Right forelimb (tissue), 1 donor: ENCODE measurements at places on chromosomes 13 and 19.

GRCh38 chr13:78540058-78540457, 63.3 kb downstream of the POU4F1 start:
- DNase-seq: no peak

DNA sequence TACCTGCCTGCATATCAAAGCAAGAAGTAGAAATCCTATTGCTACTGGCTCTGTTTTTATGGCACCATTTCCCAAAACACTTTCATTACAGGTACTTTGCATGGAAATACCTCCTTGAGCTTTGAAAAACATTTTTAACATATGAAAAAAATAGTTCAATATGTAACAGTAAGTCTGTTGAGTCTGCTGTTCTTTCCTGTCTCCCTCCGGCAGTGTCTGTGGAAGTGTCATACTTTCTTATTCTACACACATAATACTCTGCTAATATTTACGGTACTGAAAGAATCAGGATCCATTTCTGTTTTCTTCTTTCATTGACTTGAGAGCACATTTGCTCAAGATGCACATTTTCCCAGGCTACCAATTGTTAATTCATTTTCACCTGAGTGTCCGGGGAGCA, 8.2 kb upstream of the SERTM1 start:
- no peak for DNase-seq

DNA sequence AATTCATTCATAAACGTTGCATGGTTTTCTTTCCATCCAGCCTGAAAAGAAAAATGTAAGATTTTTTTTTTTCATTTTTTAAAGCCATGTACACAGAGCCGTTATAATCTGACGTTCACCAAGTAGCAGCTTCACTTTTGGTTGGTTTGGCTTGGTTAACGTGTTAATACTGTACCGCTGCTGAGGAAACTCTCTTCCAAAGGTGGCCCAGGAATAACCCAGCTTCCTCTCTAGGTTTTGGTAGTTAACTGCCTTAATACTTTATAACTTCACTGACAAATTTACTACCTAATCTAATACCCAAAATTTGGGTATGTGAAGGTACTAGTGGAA, 1.7 kb downstream of the INTS6 start:
- no peak for DNase-seq

DNA sequence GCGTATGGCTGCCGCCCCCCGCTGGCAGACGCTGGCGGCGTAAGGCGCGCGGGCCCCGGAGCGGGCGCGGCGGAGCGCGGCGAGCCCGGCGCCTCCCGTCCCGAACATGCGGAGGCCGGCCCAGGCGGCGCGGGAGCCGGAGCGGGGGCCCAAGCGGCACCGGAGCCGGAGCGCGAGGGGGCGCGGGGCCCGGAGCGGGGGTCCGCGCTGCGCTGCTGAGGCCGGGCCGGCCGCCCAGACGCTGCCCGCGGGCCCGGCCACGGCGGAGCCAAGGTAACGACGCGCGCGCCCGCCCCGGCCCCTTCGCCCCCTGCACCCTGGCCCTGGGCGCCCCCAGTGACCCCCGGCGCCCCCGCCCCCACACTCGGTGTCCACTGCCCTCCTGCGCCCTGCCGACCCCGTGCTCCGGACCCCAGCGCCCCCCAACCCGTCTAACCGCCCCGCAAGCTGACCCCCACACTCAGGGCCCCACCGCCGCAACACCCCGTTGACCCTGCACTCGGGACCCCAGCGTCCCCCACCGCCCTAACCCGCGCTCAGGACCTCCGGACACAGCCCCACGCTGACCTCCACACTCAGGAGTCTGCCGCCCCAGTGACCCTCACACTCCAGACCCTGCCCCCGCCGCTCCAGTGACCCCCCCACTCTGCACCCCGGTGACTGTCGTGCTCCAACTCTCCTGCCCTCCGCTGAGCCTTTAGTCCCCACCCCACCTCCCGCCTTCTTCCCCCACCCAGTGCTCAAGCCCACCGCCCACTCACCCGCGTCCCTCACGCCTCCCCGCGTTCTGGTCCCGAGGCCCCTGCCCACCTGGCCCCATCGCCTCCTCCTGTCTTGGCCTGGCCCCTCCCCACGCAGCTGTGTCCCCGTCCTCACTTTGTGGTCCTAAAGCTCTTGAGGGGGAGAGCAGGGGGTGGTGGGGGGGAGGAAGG, at the start of gene CSNK1G2:
TSS of gene CSNK1G2 (plus strand) at position 27 of the 932 bp plus-strand sequence. CDS start 28,601 bp downstream, outside the sequence.
- DNase-seq: no peak

- DNase-seq: peak; percentile 42
Observed at GRCh38 chr19:38870612-38871011, 7.5 kb downstream of the RINL start.

GRCh38 chr13:89115307-89115706, 1444.1 kb downstream of the SLITRK5 start:
- no peak for DNase-seq

DNA sequence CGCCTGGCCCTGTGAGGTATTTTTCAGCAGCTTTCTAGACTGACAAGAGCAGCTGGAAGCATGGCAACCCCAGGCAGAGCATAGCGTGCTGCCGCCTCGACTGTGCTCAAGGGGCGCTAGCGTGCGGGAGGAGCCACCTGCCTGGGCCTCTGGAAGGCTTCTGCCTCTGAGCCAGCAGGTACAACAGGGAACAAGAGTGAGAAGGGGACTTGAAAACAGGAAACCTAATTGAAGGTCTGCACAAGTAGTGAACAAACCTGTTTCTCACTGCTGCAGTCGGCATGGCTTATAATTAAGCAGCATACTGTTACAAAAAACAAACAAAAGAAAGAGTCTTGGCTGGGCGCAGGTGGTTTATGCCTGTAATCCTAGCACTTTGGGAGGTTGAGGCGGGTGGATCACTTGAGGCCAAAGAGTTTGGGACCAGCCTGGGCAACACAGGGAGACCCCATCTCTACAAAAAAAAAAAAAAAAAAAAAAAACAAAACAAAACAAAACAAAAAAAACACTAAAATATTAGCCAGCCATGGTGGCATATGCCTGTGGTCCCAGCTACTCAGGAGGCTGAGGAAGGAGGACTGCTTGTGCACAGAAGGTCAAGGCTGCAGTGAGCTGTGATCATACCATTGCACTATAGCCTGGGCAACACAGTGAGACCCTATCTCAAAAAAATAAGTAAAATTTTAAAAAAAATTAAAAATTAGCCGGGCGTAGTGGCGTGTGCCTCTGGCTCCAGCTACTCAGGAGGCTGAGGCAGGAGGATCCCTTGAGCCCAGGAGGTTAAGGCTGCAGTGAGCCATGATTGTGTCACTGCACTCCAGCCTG, 12.6 kb upstream of the GARRE1 start:
- DNase-seq: no peak

- DNase-seq: no peak
Observed at GRCh38 chr19:45663800-45664199, 4.2 kb upstream of the GIPR start.

GRCh38 chr19:37914908-37915307, 7.9 kb downstream of the SIPA1L3 start:
- no peak for DNase-seq

GRCh38 chr13:30618930-30619279, 1.2 kb downstream of the USPL1 start:
- no peak for DNase-seq

GRCh38 chr19:6352381-6353165, 8.8 kb upstream of the CLPP start:
- no peak for DNase-seq

GRCh38 chr19:53328967-53329366, 4.6 kb upstream of the ZNF845 start:
- DNase-seq: peak; percentile 57

DNA sequence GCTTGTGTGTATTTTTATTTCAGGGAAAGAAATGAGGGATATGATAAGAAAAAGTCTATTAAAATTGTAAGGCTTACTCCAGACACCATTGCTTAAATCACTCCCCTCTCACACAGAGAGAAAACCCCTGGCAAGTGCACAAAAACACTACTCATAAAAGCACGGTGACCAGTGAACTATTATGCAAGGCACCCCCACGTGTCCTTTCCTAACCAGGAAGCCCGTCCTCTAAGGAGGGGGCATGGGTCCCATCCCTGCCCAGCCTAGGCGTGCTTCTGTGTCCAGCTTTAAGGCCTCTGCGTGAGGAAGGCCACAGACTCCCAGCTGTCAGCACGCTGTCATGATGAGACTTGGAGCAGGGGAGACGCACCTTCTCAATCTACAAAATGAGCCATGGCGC, 83.5 kb downstream of the SLC7A1 start:
- DNase-seq: no peak

GRCh38 chr19:8111376-8111775, 38.0 kb downstream of the FBN3 start:
- DNase-seq: no peak

- DNase-seq: no peak
Observed at GRCh38 chr19:49579947-49580263, 451 bp downstream of the NOSIP start.

DNA sequence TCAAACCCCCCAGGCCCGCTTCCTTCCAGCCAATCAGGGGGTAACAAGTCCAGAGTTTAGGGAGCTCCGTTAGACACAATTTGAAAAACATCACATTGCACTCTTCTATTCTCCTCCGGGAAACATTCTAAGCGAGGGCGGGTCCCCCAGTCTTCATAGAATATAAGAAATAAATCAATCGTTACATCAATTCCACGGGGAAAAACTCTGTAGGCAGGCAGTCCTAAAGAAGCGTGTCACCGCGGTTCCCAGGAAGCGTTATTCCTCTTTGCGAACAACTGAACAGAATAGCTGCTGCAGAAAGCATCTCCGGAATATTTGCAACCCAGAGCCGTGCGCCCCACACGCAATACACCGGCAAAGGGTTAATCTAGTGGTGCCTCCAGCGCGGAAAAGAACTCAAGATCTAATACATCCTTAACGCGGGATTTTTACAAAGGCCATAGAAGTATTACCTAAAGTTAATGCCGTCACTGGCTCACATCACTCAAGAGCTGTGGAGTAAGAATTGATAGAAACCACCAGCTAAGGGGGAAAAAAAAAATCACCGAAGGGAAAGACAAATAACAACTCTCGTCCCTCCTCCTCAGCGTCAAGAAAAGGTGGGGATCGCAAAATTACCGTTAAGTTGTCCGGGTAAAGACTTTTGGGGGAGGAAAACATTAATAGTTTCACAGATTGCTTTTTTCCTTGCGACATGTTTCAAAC, 65.1 kb downstream of the KCNRG start:
- peak; percentile 74 for DNase-seq

- DNase-seq: no peak
Observed at GRCh38 chr19:46116121-46116520, 8.4 kb downstream of the IGFL3 start.

DNA sequence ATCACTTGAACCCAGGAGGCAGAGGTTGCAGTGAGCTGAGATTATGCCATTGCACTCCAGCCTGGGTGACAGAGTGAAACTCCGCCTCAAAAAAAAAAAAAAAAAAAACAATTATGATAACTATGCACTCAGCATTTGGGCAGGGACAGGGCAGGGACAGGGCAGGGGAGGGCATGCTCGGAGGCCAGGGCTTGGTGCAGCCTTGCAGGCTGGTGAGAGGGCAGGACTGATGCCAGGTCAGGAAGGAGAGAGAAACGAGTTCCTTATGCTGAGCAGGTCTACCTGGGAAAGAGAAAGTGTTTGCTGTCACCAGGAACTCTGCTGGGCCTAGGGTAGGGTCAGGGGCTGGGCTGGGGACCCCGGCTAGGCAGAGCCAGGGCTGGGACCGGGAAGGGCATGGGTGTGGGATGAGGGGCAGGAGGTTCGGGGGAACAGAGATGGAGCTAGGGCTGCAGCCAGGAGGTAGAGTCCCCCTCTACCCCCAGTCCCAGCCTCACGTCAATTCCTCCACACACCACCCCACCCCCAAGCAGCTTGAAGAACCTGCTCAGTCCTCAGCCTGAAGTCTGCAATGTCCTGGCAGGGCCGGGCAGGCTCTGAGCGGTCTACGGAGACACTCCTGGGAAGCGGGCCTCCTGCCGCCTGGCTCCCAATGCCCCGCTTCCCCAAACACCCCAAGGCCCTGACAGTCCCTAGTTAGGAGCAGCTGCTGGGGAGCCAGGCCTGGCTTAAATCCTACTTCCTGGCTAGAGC, 2.8 kb downstream of the FXYD3 start:
- DNase-seq: no peak

DNA sequence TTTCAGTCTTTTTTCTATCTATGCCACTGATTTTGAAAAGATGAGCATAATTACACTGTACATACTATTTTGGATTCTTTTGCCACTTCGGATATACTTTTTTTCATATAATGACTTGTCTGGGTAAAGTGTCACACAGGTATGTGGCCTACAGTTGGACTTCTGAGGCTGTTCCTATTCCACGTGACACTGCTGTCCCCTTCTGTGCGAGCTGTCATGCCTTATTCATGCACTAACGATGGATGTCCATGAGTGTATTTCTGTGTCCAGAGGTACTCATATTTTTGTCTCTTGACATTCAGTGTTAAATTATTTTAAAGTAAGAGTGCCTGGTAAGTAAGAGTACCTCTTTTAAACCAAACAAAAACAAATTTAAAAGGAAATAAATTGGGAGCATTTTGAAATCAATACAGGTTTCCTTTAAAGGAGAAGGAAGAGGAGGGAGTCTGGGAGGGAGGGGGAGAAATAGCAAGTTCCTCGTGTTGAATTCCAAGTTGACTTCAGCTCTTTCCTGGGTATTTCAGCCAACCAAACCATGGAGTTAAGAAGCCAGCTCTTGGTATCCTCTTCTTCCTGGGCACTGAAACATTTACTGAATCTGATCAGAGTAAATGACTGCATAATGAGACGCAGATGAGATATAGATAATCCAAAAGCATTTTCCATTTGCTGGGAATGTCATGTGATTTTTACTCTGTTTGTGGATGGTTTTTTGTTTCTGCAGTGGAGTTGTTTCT, 61.3 kb downstream of the TNFRSF19 start:
- no peak for DNase-seq

DNA sequence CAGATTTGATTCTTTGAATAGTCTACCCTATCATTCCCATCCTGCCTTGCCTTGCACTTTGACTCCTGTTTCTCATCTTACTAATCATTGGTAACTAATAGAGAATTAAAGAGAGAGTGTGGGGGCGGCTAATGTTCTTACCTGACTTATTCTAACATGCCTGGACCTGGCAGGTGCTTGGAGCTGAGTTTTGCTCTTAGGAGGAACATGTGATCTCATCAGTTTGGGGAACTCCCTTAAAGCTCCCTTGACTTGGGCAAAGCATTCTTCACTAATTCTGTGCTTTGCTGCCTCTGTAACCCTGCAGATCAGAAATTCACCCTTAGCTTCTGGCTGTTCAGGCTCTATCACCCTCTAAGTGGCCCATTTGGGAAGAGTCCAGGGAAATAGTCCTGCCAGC, 861.1 kb downstream of the GPC5 start:
- no peak for DNase-seq

- DNase-seq: no peak
Observed at GRCh38 chr13:94169454-94170144, 309.9 kb downstream of the DCT start.

DNA sequence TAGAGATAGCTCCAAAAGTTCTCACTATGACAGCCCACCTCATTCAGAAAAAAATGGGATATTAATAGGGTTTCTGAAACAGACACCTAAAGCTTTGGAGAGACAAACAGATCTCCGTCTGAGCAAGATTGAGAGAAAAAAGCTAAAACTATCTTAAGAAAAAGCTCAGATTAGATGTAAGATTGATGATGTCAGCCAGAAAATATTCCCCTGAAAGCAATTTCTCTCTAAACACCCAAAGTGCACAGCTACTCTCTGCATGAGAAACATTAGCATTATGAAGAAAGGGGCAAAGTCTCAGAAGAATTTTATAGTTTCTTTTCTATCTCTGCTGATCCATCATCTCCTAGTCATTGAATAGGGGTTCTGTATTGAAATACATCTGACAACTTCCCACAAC, 148.9 kb downstream of the ZNF737 start:
- DNase-seq: no peak
